CD8-positive, alpha-beta memory T cell (primary cell): ENCODE measurements at places on chromosomes 11 and 22. TPM values are rescaled to one million over a fixed set of nuclear protein-coding genes. Genes with fewer than 3 reads are reported as not detected.
A peak's percentile ranks its signal among the peaks of the same experiment; 100 is the strongest.

Gene TMEM218
- total RNA-seq = 22.5 TPM

Gene OR51B4
- not detected for total RNA-seq

Gene RIMBP3C
- total RNA-seq = 0.44 TPM

Gene C11orf21
- 9.4 TPM for total RNA-seq

Gene OR5P2
- total RNA-seq = not detected

Gene NLRP14
- not detected for total RNA-seq

Gene ADAMTS15
- not detected for total RNA-seq

Gene DBX1
- not detected for total RNA-seq

Gene SLC17A6
- total RNA-seq = not detected

Gene CFAP300
- total RNA-seq = not detected

Gene DCHS1
- 0.96 TPM for total RNA-seq

DNA sequence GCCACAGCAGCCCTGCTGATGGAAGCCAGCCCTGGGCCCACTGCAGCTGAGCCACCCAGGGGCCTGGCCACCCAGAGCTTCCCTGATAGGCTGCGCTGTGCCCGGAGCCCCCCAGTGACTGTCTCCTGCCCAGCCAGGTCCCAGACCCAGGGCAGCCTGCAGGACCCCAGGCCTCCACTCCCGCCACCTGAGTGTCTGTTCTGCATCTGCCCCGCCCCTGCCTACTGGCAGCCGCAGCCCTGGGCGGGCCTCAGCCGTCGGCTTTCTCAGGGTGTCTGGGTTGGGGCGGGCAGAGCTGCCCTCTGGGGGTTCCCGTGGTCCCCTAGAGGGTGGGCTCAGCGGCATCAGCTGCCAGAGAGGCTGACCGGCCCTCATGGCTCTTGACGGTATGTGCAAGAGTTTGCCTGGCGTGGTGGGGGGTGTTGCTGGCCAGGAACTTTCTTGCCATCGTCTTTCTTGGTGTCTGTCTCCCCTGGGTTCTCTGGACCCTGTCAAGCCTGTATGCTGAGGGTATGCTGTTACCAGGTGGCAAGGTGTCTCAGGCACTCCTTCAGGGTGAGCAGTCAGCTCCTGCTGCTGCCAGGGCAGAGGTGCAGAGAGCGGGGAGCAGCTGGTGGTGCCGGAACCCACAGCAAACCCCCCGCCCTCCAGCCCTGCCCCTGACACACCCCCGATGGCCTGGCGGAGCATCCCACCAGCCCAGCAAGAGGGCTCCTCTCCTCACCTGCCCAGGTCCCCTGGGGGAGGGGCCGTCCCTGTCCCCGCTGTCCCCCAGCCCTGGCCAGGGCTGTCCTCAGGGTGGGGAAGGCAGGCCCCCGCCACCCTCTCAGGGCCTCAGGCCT, 12.2 kb upstream of the PIM3 start:
- no peak for DNase-seq

GRCh38 chr11:69419662-69420395, 61.6 kb upstream of the LINC01488 start:
- DNase-seq = no peak

GRCh38 chr11:73299751-73300150, 8.3 kb upstream of the ARHGEF17 start:
- no peak for DNase-seq

DNA sequence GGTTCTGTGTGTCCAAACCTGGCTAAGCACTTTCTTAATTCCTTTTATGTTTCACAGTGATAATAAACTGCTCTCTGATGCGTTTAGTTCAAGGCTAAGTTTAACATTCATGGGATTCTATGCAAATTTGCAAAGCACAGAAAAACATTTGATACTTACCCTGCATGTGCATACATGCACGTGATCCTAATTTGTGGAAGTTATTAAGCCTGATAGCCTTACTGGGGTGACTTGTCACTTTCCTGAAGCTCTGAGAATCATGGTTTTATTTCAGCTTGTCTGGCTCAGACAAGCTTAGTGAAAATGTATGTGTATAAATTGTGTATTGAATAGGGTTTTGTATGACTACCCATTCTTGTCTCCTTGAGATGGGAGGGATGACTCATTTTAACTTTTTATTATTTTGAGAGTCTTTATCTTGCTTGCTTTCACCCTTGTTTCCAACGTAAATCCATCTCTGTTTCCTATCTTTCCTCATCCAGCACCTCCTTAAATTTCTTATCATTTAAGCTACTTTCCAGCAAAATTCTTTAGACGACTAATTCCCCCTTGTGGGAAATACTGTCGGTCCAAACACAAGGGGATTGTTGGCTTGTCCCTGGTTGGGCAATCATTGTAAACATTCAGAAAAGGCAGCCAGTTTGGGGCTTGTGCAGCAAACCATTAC, 167.1 kb downstream of the C11orf91 start:
- no peak for DNase-seq

DNA sequence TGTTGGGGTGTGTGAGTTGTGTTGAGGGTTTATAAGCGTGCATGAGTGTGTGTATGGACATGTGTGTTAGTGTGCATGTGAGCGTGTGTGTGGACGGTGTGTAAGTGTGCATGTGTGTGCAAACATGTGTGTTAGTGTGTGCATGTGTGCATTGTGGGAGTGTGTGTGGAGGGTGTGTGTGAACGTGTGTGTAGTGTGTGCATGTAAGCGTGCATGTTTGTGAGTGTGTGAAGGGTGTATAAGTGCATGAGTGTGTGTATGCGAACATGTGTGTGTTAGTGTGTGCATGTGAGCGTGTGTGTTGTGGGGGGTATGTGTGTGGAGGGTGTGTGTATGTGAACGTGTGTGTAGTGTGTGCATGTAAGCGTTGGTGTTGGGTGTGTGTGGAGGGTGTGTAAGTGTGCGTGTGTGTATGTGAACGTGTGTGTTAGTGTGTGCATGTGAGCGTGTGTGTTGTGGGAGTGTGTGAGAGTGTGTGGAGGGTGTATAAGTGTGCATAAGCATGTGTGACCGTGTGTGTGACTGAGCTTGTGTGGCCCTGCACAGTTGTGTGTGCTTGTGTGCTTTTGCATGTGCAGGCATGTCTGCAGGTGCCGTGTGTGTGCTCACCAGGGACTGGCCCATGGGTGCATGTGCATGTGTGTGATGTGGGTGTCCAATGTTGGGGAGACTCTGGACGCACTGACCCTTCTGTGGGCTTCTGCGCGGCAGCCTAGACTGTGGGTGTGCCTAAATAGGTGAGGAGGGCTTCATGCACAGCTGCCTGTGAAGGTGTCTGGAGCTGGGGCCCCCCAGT, 866.2 kb downstream of the TBC1D22A start:
- DNase-seq = no peak

DNA sequence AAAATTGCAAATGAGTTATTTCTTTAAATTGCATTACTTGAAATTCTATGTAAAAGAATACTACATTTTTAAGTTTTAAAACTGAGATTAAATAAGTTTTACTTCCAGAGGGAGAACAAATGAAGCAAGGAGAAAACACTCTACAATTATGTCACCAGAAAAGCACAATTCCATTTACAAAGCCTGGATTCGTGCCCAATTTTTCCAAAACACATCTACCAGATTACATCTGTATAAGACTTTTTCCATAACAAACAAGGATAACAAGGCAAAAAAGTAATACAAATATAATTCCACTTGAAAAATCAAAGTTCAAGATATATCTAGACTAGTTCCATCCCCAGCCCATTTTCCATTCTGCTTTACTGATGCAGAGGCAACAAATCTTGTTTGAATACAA, 40.5 kb downstream of the MTMR2 start:
- DNase-seq = no peak

DNA sequence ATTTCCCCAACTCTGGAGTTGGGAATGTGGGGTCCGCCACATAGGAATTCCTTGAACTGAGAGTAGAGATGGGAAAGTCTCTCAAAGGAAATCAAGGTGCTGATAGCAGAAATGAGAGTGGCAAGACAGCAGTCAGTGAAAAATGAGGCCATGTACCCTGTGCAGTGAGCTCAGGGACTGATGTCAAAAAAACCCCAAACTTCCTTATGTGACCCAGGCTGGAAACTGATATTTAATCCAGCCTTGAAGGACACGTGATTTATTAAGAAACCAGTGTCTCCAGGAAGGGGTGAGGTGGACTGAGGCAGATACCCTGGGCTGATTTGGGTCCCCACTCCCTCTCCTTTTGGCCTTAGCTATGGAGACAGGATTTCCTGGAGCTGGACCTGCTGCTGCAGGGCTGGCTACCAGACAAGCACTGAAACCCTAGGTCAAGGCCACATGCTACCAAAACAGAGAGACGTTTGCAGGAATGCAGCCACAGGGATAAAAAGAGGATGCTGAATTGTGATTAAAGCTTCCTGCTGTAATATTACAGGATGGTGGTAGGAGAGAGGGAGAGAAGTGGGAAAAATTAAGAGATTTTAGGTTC, 25.3 kb upstream of the FCHSD2 start:
- DNase-seq = no peak

DNA sequence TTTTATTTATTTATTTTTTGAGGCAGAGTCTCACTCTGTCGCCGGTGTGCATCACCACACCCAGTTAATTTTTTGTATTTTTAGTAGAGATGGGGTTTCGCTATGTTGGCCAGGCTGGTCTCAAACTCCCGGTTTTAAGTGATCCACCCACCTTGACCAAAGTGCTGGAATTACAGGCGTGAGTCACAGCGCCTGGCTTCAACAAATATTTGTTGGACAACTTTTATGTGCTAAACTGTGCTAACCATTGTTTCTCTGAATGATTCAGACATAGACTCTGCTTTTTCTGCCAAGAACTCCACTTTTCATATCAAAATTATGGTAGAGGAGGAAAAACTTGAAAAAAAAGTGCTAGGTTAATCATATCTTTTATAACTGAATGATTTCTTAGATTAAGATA, 36.3 kb downstream of the MMP7 start:
- no peak for DNase-seq

GRCh38 chr22:45298934-45299505, 10.7 kb upstream of the FAM118A start:
- DNase-seq = no peak

DNA sequence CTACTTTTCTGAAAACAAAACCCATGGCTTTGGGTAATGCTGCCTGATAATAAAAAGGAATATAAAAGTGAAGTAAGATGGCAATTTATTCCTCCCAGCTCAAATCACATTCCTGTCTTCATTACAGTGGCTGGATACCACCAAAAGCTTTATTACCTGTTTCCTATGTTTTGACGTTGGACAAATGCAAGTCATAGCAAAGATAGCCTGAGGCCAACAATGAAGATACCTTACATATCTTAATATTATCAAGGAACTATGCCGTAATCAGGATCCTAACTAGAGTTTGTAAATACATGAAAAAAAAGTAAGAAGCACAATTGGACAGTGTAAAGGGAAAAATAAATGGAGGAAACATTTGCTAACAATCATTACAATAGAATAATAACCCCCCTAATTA, 202.4 kb downstream of the SOX6 start:
- no peak for DNase-seq

DNA sequence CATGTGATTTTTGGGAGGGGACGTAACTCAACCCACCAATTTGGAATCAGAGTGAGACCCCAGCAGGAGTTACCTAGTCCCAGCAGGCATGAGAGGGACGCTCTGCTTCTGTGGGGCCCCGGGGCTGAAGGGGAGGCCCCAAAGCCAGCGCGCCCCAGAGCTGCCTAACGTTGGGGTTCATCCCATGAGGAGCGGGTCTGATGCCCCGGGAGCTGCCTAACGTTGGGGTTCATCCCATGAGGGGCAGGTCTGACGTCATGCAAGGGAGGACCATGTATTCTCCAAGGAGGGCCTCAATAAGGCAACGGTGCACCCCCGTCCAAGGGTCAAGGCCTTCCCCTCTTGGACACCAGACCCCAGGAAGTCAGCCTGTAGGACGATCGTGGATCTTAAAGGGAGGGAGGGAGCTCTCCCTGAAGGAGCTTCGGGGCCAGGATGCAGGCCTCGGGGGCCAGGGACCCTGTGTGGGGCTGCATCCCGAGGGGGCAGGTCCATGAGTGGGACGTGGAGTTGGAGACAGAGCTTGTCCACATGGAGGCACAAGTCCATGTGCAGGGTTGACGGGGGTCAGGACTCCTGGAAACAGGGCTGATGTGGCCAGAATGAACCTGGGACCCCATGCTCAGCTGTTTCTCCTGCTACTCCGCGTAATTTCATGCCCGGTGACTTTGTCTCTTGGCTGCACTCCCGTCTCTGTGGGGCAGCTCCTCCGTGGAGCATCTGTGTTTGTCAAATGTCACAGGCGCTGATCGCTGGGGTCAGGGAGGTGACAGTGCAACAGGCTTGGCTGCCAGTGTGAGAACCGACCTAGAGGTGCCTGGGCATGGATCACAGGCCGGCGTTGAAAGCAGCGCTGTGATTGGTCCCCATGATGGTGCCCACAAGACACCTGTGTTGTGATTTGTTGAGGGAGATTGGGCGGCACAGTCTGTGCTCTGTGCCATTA, 1029.1 kb downstream of the BRD1 start:
- DNase-seq = no peak

GRCh38 chr22:36332623-36333332, 55.0 kb downstream of the MYH9 start:
- peak; percentile 68 for DNase-seq

- DNase-seq = no peak
These were observed 37.2 kb upstream of the ACER3 start for GRCh38 chr11:76823481-76824028.

- no peak for DNase-seq
These were observed 3.2 kb downstream of the MPST start for GRCh38 chr22:37022483-37023337.

DNA sequence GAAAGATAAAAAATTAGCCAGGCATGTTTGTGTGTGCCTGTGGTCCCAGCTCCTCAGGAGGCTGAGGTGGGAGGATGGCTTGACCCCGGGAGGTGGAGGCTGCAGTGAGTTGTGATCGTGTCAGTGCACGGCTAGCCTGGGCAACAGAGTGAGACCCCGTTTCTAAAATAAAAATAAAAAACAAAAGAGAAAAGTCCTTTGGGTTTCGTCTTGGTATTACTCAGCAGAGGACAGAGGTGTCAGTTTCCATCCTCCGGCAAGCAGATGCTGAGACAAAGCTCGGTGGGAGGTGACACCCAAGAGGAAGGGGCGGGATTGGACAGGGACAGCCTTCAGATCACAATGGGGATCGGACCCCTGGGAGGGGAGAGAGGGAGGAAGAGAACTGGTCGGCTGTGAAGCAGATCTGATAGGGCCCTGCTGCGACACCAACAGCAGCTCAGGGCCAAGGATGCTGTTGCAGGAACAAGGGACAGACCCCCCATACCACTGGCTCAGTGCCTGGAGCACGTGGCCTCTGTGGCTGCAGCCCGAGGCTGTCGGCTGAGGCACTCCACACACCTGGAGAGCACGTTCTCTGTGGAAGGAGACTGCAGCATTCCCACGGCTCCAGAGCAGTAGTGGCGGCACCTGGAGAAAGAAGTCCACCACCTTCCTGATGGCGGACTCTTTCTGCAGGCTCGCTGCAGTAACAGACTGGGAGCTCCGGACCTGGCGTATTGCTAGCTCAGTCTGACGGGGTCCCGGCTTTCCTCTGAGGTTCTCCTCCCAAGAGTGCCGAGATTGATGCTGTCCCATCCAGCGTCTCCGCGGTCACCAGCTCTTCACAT, 5.2 kb upstream of the BID start:
- no peak for DNase-seq

GRCh38 chr11:120060512-120060911, 77.4 kb downstream of the TRIM29 start:
- DNase-seq = no peak

- DNase-seq = no peak
These were observed 176.7 kb upstream of the TENM4 start for GRCh38 chr11:79617561-79617960.

GRCh38 chr22:50090412-50090714, 557 bp downstream of the MOV10L1 start:
- no peak for DNase-seq

GRCh38 chr11:115169251-115169650, 335.0 kb downstream of the CADM1 start:
- no peak for DNase-seq

- DNase-seq = no peak
These were observed 4.8 kb downstream of the SLC35C1 start for GRCh38 chr11:45809456-45810395.
